Activated naive CD8-positive, alpha-beta T cell treated with anti-CD3 and anti-CD28 coated beads, Interleukin-2, amount 10 ng/mL, durations not matched to agents 7 days and 5 days (primary cell): ENCODE measurements at places on chromosomes 5 and 9.
A peak's percentile ranks its signal among the peaks of the same experiment; 100 is the strongest.

DNA sequence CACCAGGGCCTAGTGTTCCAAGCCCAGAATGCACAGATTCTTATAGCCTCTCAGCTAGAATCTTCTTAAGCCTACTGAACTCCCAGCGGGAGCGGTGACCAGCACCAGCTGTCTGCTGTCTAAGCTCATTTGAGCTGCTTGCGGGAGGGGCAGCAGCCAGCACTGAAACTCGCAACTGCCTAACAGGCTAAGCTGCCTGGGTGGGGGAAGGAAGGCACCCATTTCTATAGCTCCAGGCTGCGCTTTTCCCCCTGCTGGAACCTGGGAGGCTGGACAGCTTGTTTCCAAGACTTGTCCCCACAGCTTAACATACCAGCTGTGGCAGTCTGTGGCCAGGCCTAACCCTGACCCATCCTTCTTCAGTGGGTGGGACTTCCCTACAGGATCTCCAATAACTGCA, 512.9 kb downstream of the EFNA5 start:
- no peak for DNase-seq

GRCh38 chr5:96880444-96881164, 4.3 kb downstream of the ERAP2 start:
- DNase-seq: no peak

DNA sequence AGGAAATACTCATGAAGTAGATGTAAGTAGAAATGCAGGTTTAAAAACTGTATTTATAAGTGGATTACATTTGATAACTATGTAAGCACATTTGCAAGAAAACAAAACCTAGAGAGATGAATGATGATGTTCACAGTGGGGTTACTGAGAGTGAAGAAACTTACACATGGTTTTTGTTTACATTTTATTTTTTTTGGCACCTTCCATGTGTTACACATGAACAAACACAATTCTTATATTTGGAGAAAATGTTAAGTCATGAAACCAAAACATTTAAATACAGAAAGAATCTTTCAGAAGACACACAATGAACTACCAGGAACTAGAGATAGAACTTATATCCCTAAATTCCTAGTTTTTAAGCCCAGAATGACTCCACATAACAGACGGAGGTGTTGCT, 51.5 kb upstream of the SPATA31E1 start:
- DNase-seq: no peak

GRCh38 chr5:133269691-133270090, 217.9 kb downstream of the HSPA4 start:
- DNase-seq: no peak

- no peak for DNase-seq
These were observed 27.5 kb downstream of the SREK1 start for GRCh38 chr5:66171349-66172344.

- DNase-seq: no peak
These were observed 35.7 kb upstream of the LURAP1L start for GRCh38 chr9:12739014-12739652.

DNA sequence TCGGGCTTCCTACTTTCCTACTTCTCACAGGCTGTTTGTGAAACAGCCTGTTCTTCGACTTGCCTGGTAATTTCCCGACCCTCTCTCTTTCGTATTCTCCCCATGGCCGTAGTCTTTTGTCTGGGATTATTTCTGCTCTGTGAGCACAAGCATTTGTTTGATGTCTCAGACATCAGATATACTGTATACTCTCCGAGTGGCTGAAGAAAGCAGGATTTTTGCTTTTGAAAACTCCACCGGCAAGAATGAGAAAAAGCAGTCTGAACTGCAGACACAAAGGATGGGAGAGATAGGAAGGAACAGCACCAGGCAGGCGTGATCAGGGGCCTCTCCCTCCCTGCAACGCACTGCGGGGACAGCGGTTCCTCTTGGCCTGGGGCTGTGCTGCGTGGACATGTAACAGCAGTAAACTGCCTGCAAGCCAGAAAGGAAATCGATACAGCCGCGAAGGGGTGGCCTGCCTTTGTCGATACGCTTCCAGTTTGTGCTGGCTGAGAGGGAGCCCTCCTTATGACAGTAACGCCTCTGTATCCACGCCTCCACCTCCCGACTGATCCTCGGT, 313.9 kb upstream of the TLE4 start:
- no peak for DNase-seq

DNA sequence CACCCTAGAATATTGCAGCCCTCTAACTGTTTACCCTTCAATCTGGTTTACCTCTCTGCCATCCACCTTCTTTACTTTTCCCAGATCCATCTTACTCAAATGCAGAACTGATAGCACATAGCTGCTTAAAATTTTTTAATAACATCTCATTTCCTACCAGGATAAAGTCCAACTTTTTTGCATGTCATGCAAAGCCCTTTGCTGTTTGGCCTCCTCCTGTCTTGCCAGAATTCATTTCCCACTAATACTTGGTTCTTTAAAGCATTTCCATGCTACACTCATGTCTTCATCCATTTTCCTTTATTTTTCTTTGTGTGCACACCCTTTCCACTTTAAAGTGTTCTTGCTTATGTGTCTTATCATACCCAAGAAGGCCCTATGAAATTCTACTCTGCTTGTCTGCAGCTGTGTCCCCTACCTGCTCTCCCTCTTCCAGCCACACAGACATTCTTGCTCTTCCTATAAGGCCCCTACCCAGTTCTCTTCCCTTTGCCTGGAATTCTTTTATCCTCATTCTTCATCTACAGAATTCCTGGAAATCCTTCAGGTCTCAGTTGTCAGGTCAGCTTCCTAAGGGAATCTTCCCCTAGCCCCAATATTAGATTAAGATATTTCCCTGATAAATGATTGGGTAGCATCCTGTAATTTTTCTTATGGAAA, 50.3 kb downstream of the TLE4 start:
- DNase-seq: no peak

GRCh38 chr9:127295005-127295404, 30.4 kb downstream of the GARNL3 start:
- no peak for DNase-seq

- DNase-seq: no peak
These were observed 132.4 kb upstream of the OTULINL start for GRCh38 chr5:14449052-14449661.

- peak; percentile 47 for DNase-seq
These were observed 3.5 kb upstream of the RNF20 start for GRCh38 chr9:101530076-101530711.

DNA sequence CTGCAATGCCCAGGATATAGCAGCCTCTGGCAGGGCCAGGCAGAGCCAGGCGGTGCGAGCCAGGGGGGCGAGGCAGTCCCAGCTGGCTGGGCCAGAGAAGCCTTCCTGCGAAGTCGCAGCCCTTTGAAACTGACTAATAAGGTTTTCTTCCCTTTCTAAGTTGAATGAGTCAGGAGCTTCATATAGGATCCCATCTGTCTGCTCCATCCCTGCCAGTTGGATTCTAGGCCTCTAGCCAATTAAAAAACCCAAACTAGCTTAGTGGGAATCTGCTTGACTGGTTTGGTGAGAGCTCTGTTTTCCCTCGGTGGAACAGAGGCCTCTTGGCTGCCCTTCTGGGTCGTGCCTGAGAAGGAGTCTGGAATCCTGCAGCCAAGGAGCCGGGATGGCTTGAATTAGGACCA, 70.1 kb upstream of the RAPGEF1 start:
- DNase-seq: no peak

- no peak for DNase-seq
These were observed 211.3 kb upstream of the IRX4 start for GRCh38 chr5:2093859-2094615.

GRCh38 chr5:10337986-10338385, 15.5 kb upstream of the MARCHF6 start:
- DNase-seq: no peak

DNA sequence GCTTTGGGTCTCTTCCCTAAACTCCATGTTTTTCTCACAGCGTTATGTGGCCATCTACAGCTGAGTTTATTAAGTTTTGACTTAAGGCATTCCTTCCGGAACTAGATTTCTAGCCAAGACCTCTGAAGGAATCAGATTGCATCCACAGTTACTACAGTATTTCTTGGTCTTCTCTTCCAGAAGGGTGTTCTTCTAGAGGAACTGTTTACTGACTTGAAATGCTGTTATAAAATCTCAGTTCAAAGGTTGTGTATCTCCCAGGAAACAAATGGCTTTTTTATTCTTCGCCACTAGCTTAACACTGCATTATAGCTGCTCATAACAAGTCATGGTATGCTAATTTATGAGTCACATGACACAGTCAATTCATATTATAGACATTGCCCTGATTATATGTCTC, 55.3 kb upstream of the RAD23B start:
- DNase-seq: no peak

- no peak for DNase-seq
These were observed 2.8 kb downstream of the OBP2B start for GRCh38 chr9:133205996-133206931.

- peak; percentile 71 for DNase-seq
These were observed 2.0 kb upstream of the PFN3 start for GRCh38 chr5:177402271-177403043.

GRCh38 chr5:28896949-28897348, 1858.6 kb upstream of the CDH9 start:
- no peak for DNase-seq

DNA sequence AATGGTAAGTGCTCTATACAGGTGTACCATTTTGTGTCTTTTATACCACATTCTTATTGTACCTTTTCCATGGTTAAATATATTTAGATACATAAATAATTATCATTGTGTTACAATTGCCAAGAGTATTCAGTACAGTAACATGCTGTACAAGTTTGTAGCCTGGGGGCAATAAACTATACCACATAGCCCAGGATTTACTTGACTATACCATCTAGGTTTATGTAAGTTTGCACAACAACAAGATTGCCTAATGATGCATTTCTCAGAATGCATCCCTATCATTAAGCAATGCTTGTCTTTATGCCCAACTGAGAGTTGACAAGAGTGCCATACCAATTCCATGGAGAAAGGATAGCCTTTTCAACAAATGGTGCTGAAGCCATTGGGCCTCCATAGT, 136.7 kb upstream of the PJA2 start:
- no peak for DNase-seq

- peak; percentile 10 for DNase-seq
These were observed 21.2 kb downstream of the TRIM14 start for GRCh38 chr9:98097836-98098235.

GRCh38 chr9:108599571-108599970, 256.2 kb downstream of the ACTL7B start:
- no peak for DNase-seq

DNA sequence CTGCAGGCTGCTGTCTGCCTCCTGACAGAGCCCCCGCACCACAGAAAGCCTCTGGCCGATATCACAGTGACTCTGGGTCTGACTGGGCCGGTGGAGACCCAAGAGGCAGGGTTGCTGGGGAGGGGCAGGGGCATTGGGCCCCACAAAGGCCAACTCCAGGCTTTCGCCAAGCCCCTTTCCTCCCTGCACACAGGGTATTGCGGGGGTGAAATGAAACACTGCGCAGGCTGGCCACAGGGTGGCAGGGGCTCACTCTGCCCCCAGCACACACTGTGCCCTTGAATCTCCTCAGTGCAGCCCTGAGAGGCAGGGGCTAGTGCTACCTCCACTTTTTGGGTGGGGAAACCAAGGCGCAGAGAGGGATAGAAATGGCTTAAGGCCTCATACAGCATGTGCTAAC, 44.6 kb downstream of the BARX1 start:
- no peak for DNase-seq

DNA sequence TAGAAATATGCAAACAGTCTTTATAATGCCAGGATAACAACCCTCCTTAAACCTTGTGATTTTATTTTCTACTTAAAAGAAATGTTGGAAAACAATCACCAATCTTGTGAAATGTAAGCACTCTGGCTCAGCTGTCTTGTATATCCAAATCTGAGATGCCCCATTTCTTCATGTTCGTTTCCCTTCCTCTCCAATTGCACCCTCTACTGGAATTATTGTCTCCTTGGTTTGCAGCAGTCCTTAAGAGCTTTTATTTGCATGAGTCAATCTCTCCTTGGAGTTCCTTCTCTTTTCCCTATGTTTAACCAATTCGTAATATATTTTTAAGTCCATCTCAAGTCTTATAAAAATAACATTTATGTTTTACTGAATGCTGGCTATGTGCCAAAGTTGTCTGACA, 362.0 kb upstream of the CDH10 start:
- no peak for DNase-seq

- DNase-seq: no peak
These were observed 81.3 kb downstream of the SUSD1 start for GRCh38 chr9:112093870-112094216.

GRCh38 chr9:132008184-132008803, 71.4 kb downstream of the MED27 start:
- DNase-seq: no peak

DNA sequence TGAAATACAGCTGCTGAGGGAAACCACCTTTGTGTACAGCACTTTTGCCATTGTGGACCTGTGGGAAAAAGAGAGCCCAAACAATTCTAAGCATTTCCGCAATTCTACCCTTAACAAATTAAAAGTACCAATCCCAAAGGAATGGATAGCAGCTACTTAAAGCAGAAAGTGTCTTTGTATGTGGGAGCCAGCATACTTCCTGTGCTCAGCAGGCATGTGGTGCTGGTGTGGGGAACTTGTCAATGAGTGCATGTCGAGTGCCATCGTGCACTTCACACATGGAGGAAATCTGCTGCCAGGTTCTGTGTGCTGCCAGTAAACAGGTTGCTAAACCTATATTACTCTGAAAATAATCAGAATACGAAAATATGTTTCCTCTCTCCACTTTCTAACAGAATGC, 399.0 kb downstream of the LRRC70 start:
- DNase-seq: no peak

DNA sequence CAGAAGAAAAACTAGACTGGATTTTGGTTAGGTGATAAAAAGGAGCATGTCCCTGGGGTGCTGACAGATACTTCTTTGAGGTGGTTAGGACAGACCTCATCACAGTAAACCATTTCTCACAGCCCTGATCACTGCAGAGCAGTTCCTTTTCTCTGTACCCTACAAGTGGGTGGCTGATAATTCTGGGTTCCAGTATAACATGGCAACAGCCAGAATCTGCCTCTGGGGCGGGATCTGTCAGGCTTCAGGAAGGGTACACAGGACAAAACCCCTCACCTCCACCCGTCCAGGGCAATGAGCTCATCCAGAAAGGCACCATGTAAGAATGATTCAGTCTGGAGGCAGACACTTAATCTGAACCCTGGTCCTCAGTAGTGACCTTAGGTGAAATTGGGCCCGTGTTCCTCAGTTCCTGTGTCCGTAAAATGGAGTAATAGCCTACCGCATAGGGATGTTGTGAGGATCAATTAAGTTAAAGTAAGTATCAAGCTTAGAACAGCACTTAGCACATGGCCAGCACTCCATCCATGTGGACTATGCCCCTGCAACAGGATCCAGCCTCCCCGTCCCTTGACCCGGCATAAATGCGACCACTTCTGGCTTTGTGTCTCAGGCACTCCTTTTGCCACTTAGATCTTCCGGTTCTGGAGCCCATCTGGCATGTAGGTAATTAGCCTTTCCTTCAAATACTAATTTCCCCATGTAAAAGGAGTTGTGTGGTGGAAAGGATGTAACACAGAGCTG, 129.2 kb downstream of the LHFPL2 start:
- no peak for DNase-seq
